CD14-positive monocyte (primary cell): ENCODE measurements at places on chromosomes 1 and 21.
A peak's percentile ranks its signal among the peaks of the same experiment; 100 is the strongest.

GRCh38 chr1:200180821-200181220 lies 153.3 kb downstream of the NR5A2 start:
- DNase-seq: no peak

GRCh38 chr1:164225011-164225410 lies 334.0 kb upstream of the PBX1 start:
- DNase-seq: no peak

GRCh38 chr21:33691945-33692603 lies 49.8 kb downstream of the ITSN1 start:
- no peak for DNase-seq

- peak; percentile 81 for DNase-seq
Observed at GRCh38 chr1:86339014-86339812, 56.9 kb downstream of the ODF2L start.

DNA sequence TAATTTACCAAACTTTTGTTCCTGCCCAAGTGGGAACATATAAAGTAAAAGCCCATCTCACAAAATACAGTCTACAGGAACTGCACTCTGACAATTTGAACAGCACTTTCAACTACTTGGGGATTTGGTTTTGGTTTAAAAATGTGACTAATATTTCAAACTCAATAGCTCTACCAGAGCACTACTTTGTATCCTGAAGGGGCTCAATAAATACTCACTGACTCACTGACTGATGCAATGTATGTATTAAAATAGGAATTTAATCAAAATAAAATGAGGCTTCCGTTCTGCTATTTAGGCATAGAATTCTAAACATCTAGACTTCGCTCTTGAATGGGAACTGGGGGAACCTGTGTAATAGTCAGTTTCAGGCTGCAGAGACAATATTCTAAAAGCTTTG lies 21.9 kb downstream of the EFCAB14 start:
- no peak for DNase-seq

DNA sequence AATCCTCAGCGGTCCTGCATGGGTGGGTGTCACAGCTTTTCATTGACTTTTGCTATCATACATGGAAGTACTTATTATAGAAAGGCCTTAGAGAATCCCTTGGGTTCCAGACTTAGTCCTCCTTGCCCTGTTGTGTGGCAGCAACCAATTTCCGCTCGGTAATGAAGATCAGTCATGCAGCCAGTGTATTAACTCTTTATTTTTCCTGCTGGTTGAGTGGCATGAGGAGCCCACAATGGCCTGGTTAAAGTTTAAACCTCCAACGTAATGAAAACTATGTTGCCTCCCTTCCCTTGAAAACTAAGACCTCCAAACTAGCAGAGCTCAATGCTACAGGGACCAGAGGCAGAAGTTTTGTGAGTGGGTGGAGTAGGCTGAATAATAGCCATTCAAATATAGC lies 20.0 kb downstream of the CITED4 start:
- DNase-seq: no peak

- no peak for DNase-seq
Observed at GRCh38 chr1:227299241-227299627, 19.1 kb downstream of the CDC42BPA start.

- DNase-seq: no peak
Observed at GRCh38 chr1:245687636-245688535, 533.1 kb downstream of the KIF26B start.

GRCh38 chr1:114627107-114627506 lies 42.7 kb downstream of the DENND2C start:
- no peak for DNase-seq

GRCh38 chr1:197096137-197096536 lies 29.1 kb upstream of the F13B start:
- no peak for DNase-seq

DNA sequence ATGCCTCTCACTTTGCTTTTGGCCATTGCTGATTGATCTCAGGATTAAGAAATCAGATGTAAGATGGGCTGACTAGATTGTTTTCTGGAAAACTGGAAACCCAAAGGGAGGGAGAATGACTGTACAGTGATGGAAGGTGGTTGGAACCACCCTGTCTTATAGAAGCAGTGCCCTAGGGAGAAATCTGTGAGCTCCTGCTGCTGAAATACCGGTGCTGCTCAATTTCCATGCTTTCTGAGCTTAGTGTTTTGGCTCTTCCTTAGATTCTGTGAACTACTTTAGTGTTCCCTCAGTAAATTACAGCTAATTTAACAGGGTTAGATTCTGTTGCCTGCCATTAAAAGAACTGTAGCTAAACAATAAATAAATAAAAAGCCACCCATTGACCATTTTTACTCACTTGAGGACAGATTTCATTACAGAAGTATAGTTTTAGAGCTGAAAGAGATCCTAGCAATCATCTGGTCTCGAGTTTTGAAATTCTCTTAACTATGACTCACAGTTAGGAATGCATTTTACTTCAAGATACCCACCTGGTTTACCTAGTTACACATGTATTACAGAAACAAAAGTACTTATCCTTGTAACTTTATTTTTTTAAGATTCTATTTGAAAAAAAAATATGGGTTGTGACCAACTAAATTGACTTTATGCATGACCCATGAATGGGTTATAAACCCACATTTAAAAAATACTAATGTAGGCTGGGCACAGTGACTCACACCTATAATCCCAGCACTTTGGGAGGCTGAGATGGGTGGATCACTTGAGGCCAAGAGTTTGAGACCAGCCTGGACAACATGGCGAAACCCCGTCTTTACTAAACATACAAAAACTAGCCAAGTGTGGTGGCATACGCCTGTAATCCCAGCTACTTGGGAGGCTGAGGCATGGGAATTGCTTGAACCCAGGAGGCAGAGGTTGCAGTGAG lies 33.2 kb downstream of the CAMSAP2 start:
- no peak for DNase-seq

GRCh38 chr1:43405219-43405875 lies 15.6 kb downstream of the SZT2 start:
- DNase-seq: no peak

DNA sequence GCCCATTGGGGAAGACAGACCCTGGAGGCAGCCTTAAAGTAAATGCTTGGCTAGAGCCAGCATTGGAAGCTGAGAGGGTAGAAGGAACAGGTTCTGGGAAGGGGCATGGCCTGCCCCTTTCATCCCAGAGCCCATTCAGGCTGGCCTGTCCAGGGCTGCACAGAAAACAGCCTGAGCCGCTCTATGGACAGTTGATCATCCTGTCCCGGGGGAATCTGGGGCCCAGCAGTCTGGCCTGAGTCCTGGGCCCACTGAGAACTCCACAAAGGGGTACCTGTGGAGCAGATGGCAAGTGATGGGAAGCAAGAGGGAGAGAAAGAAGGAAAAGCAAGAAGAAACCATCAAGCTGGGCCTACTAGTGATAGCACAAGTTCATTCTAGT lies 13.2 kb downstream of the TMEM81 start:
- DNase-seq: no peak

DNA sequence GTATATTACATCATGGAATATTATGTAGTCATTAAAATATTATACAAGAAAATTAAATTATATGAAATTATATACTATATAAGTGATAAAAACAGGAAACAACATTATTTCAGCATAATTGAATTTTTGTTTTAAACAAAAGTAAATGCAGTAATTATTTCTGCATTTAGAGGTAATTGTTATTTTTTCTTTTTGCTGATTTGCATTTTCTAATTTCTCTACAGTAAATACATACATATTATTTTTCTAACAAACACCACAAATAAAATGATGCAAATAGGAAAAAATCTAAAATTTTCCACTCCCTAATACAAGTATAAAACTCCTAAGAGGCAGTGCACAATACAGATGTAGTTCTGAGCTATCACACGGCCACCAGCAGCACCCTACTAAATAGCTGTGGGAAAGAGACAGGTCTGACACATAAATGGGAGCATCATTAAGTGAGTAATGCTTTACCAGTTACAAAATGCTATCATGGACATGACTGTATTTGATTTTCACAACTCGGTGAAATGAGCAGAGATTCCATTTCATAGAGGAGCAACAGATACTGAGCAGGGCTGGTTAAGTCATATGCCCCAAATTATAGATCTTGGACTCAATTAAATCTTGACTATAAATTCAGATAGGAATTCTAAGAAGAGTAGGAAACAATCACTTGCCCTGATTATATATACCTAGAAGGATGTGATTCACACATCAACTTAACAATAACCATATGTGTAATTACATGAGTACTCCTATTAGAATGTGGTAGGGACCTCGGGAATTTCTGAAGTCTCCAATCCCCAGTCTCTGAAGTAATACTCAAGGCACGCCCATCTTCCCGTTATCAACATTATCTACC lies 49.0 kb downstream of the NRIP1 start:
- DNase-seq: peak; percentile 6

DNA sequence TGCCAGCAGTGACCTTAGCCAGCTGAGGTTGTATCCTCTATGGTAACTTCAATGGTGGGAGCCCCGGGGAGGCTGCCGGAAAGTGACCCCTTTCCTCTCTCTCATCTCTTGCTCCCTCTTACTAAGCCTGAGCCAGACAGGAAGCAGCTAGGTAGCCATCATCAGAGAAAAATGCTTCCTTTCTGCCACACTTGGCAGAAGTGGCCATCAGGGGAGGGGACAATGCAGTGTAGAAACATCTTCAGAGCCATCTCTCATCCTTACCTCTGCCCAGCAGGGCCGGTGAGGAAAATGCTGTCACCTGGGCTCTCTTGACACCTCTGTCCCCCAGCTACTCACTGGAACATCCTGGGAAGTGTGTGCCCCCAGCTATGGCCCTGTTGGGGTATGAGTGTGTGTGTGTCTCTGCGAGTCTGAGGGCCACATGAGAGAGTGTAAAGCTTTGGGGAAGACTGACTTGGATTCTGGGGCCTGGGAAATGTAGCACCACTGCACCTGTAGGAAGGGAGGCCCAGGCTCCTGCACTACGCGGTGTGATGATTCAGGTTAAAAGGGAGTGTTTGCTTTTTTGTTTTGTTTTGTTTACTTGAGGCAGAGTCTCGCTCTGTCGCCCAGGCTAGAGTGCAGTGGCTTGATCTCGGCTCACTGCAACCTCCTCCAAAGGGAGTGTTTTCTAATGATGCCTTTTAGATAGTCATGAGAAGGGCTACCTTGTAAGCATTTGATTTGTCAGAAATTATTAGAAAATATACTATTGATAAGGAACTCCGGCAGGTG lies 48.7 kb upstream of the CNTN2 start:
- DNase-seq: no peak

DNA sequence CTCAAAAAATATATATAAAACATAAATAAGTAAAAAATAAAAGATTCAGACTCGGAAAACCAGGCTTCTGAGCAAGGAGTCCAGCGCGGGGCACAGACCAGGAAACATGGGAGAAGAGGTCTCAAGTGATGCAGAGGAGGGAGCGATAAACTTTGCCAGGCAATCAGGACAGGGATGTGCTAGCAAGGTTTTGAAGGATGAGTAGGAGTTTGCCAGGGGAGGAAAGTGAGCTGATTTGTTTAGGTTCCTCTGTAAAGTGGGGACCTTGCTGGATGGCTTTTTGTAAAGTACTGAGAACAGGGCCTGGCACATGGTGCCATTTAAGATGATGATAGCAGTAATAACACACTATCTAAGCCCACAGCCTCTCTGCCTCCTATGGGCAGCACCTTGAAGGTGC lies 86.1 kb downstream of the SPSB1 start:
- DNase-seq: no peak

GRCh38 chr1:67713057-67713846 lies 28.3 kb downstream of the GADD45A start:
- DNase-seq: no peak
